ENCODE measurements at places on chromosomes 4 and X. TPM values are rescaled to one million over a fixed set of nuclear protein-coding genes. Genes with fewer than 3 reads are reported as not detected.

AMOT gene
- 4.8 TPM for total RNA-seq

UGT2B7 gene
- not detected for total RNA-seq

CT45A1 gene
- total RNA-seq = not detected

ATP2B3 gene
- 0.11 TPM for total RNA-seq

SLC25A14 gene
- 9.7 TPM for total RNA-seq

IL13RA1 gene
- 47.9 TPM for total RNA-seq

EVC gene
- 33.4 TPM for total RNA-seq

- DNase-seq = no peak
These were observed 72.5 kb downstream of the UBE2K start for GRCh38 chr4:39770471-39770870.

DNA sequence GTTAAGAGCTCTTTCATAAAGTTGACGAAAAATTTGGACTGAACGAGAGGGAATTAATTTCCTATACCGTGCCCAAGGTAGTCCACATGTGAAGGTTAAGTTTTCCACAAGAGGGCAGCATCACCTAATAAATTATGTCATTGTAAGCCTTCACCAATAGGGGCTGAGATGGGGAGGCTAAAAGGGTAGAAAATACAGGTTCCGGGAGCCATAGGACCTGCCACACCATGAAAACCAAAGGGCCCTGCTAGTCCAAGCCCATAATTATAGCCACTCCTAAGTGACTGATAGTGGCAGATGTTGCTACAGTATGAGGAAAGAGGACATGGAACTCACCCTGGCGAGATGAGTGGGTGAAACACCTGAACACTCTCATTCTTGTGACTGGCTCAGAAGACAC lies 122.2 kb downstream of the SHROOM4 start:
- no peak for DNase-seq

DNA sequence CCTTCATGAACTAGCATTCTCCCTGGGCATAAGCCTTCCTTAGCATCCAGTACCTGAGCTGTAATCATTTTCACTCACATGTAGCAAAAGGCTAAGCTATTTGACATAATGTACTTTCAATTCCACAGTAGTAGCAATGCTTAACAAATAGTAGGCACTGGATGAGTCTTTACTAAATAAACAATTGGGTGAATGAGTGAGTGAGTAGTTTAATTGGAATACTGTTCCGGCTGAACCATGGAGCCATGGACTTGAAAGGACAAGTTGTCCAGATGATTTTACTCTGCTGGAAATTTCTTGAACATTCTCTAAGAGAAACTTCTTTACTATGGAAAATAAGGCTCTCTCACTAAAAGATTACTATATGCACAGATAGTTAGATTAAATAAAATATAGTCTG lies 159.3 kb downstream of the FAM47B start:
- DNase-seq = no peak

GRCh38 chr4:172957216-172957615 lies 211.4 kb upstream of the GALNT7 start:
- no peak for DNase-seq
